NCI-H345 (cell line): ENCODE measurements at places on chromosomes 2 and 18.

DNA sequence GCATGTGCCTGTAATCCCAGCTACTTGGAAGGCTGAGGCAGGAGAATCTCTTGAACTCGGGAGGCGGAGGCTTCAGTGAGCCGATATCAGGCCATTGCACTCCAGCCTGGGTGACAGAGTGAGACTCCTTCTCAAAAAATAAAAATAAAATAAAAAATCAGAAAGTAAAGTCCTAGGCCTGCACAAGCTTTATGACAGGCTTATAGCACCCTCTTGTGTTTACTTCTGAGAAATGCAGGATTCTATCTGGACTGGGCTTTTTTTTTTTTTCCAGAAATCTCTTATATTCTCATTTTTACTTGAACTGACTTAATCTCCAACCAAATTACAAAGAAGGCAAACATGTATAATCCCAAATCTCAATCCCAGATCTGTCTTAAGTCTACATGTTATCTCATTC lies 26.1 kb upstream of the REG3G start:
- DNase-seq = peak; percentile 7

DNA sequence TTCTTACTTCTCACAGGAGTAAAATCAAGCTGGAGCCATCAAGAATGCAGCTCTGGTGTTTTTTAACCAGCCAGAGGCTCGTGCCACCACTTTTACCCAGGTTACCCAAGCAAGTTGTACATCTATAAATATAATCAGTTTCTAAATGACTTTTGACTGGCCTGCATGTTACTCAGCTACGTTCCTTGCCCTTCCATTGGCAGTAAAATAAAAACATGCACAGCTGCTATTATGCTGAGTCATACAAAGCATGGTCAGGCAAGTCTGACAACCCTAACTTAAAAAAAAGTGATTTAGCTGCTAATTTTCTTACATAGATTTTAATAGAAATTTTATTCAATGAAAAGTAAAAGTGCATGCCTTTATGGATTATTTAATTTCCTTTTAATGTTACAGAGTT lies 111.7 kb upstream of the CSRNP3 start:
- DNase-seq = no peak

DNA sequence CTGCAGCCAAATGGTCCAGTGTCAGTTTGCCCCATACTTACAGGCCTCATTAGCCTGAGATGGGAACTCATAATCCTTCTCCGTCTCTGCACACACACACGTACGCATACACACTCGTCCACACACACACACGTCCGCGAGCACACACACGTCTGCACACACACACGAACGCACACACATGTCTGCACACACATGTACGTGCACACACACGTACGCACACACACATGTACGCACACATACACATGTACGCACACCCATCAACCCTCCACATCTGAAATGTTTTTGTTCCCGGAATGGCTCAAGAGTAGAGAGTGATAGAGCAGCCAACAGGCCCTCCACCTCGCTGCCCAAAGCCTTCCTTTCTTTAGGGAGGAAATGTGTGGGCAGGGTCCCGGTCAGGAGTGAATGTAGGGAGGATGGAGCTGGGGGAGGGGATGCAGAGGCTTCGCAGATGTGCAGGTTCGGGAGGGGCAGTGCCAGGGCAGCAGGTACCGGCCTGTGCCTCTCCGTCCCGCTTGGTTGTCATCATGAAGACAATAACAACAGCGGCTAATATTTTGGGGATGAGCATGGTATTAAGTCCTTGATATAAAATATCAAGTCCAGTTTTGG lies 52.7 kb downstream of the PTGR3 start:
- DNase-seq = no peak

DNA sequence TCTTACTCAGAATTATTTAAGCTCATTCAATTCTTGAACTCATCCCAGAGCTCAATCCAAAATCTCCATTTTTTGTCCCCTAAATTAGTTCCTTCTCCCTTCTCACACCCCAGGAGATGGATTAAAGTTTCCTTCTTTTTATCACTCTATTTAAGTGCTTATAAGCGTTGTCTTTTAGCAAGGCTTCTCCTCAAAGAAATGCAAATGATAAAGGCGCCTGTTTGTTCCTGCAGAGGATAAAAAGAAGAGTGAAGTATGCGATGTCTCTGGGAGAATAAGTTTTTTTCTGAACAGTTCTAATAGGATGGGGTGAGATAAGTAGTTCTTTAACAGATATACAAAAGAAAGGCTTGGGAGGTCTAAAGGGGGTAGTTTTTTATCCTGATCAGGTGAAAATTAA lies 303.3 kb downstream of the CNTNAP5 start:
- no peak for DNase-seq

DNA sequence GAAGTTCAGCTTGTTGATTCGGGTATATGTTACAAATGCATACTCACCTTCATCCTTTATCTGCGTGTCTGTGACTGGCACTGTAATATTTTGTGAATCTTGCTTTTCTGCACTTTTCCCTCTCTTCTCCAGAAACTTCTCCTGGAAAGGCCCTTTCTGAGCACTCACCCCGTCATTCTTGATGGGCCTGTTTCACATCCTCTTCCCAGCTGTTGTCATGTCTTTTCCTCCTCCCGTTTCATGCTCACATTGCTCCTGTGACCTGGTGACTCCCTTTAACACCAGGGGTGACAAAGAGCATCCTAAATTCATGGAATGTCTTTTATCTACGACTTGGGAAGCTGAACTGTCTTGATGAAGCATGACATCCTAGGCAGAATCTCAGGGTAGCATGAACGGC lies 65.8 kb downstream of the CD8B2 start:
- no peak for DNase-seq

- no peak for DNase-seq
Observed at GRCh38 chr2:182616471-182617393, 99.3 kb upstream of the DNAJC10 start.

DNA sequence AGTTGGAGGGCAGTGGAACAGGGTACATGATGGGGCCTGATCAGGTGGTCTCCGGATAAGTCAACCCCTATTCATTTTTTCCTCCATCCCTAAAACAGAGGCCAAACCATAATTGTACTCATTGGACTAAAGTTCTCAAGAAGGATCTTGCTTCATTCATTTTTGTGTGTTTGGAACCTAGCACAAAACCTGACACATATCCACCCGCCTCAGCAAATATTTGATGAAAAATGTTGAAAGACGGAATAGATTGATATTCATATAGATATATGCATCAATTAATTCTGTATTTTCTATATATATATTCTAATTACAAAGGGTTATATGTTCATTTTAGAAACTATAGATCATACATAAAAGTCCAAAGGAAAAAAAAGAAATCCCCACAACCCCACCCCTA lies 21.9 kb downstream of the SLC4A1AP start:
- DNase-seq = no peak

GRCh38 chr2:216698895-216699294 lies 3.5 kb upstream of the IGFBP5 start:
- DNase-seq = peak; percentile 85

GRCh38 chr18:45739848-45740247 lies 15.9 kb downstream of the SLC14A1 start:
- no peak for DNase-seq

- no peak for DNase-seq
Observed at GRCh38 chr2:147789287-147789686, 55.5 kb upstream of the ACVR2A start.

DNA sequence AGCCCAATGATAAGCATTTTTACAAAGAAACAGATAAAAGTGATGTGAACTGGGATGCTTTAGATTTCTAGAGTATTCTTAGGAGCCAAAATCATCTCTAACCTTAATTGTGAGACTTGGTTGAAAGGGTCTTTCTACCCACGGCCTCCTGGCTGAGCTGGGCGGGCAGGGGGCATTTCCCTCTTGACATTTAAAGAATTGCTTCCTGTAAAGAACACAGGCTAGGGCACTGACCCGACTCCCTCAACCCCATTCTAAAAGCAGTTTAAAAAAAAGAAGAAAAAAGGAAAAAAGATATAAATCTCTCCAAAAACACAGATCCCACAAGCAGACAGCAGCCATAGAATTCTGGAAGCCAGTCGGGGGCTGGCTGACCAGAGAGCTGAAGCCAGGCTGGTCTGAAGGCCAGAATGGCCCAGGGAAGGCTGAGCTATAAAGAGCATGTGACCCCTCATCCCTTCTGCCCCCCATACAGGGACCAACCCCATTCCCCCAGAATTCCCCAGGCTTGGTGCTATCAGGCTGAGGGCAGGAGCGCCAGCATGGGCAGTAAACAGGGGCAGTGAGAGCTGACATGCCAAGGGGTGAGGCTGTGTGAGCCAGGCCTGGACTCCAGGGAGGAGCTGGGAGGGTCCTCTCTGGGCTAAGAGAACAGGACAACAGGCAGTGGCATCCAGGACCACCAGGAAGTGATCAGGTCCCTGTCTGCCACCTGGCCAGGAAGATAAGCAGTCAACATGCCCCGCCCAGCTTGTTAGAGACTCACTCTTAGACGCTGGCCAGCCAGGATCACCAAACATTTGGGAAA lies 188.5 kb downstream of the HDAC4 start:
- no peak for DNase-seq

DNA sequence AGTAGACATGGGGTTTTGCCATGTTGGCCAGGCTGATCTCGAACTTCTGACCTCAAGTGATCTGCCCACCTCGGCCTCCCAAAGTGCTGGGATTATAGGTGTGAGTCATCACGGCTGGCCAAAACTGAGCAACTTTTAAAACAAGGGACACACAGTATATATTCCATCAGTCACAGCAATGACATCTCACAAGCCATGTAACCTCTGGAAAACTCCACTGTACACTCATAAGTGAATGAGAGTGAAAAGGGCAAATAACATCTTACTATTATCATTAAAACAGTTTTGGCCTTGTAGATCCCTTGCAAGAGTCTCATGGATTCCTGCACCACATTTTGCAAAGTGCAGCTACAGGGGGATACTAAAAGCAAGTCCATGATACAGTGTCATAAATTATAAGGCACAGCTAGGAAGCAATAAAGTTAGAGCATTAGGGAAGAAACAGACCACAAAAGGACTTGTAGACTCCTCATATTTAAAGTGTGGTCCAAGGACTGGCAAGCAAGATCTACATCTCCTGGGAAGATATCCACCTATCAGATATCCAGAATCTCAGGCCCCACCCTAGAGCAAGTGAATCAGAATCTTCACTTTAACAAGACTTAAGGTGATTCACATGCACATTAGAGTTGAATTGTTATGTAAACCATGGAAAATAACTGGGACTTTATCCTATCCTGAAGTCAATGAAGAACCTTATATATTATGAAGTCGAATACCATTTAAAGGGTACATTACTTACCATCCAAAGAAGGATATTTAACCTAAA lies 5.7 kb downstream of the SMC6 start:
- no peak for DNase-seq

DNA sequence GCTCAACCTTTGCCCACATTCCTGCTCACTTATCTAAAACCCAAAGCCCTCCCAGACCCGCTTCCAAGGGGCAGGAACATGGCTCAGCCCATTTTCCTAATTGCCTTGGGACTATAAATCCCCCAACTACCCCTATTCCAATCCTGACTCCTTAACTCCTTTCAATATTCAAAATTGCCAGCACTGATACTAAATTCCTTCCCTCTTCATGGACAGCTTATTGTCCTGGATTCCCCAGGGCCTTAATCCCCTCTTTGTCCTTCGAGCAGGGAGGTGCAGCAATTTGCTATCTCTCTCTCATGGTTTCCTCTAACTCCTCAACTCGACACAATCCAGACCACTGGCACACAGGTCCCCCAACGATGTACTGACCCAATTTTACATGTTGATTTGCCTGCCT lies 99.1 kb downstream of the SLC25A12 start:
- no peak for DNase-seq

DNA sequence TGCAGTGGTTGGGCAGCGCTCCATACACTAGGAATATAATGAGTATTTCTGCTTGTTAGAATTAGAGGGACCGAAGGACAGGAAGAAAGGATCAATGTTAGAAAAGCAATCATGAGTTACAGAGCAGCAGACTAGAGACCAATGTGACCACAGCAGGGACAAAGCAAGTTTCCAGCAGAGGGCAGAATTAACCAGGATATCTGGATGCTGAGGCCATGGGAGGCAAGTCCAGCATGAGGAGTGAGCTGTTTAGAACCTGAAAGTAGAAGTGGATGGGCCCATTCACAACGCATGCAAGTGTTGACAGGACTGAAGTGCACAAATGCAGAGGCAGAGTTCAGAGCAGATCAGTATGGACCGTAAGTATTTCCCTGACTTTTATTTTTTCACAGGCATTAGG lies 910.4 kb upstream of the GYPC start:
- peak; percentile 38 for DNase-seq

DNA sequence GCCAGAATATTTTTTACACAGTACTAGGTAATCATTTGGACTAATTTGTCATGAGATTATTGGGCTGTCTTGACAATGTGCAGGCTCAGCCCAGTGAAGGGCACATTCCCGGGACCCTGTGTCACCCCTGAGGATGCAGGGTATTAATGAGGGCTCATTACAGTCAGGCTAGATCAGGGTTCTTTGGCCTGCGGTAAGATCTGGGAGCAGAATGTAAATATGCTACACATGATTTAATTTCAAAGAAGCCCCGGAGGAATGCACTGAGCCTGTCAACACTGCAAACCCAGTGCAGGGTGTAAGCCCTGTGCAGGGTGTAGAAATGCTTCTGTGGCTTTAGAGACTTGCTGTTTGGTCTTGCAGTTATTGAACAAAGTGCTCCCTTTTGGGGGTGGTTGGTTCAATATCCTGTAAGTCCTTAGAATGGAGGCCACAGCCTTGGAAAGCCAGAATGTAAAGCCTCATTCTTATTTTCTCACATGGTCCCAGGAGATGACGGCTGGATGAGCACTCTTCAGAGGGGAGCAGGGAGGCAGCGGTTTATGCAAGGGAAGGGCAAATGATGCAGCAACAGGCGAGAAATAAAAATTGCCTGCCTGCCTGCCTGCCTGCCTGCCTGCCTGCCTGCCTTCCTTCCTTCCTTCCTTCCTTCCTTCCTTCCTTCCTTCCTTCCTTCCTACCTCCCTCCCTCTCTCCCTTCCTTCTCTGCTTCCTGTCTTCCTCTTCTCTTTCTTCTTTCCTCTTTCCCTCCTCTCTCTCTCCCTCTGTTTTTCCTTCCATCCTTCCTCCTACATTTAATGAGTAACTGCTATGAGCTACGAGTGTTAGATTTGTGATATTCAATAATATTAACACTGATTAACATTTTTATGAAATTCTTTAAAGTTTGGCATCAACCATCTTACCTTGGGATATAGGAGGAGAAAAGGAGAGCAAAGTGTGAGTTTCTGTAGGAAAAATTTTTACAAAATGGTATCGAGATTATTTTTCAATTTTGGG lies 148.8 kb downstream of the VAPA start:
- no peak for DNase-seq

GRCh38 chr2:163121483-163121882 lies 282.9 kb upstream of the KCNH7 start:
- no peak for DNase-seq

DNA sequence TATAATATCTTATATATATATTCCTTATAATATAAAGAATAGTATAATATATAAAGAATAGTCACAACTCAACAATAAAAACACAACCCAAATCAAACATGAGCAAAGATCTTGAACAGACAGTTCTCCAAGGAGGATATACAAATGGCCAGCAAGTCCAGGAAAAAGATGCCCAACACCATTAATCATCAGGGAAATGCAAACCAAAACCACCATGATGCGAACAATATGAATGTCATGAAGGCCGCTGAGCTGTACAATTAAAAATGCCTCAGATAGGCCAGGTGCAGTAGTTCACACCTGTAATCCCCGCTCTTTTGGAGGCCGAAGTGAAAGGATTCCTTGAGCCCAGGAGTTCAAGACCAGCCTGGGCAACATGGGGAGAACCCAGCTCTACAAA lies 58.9 kb downstream of the SLC35F5 start:
- DNase-seq = no peak
